ENCODE measurements at places on chromosomes 16 and 17.

DNA sequence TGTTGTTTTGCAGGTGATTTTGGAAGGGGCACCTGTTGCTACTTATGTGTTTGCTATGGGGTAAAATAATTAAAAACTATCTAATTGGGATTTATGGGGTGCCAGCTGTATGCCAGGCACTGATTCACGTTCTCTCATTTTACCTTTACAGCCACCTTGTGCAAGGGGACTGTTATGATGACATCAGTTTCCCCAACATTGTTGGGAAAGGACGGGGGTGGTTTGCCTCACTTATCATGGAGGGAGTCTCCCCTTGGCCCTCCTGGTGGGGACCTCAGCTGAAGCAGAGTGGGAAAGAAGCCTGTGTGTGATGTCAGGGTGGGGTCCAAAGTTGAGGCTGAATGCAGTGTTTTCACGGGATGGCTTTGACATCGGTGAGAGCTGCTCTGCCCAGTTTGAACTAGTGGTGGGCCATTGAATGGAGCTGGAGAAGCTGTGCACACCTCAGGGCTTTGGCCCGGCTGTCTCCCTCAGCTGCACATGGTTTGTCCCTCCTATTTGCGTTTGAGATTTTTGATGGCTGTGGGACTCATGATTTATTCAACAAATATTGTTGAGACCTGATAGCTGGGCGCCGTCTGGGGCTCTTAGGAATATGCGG lies 36.1 kb downstream of the CMIP start:
- DNase-seq, result no peak

GRCh38 chr17:50155115-50155819 lies 4.8 kb upstream of the PPP1R9B start:
- DNase-seq, result no peak

DNA sequence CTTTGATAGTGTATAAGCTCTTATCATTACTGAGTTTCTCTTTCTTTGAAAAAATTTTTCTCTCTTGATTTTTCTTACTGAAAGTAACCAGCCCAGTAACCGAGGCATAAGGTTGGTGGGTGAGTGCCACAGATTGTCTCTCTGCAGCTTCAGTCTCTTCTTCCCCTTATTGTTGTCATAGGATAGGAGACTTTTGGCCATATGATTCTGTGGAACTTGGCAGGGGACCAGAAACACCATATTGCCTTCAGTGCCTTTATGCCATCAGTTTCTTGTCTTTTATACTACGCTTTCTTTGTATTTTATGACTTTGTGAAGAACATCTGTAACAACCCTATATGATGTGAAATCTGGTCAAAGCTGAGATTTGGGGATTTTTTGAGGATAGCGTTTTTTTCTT lies 341.6 kb upstream of the TBX2 start:
- no peak for DNase-seq

- DNase-seq, result no peak
These were observed 18.7 kb downstream of the TNS4 start for GRCh38 chr17:40482722-40483121.

GRCh38 chr16:30743716-30744115 lies 4.5 kb upstream of the PHKG2 start:
- DNase-seq, result no peak

GRCh38 chr16:31092330-31092729 lies 2.3 kb downstream of the VKORC1 start:
- DNase-seq, result no peak

DNA sequence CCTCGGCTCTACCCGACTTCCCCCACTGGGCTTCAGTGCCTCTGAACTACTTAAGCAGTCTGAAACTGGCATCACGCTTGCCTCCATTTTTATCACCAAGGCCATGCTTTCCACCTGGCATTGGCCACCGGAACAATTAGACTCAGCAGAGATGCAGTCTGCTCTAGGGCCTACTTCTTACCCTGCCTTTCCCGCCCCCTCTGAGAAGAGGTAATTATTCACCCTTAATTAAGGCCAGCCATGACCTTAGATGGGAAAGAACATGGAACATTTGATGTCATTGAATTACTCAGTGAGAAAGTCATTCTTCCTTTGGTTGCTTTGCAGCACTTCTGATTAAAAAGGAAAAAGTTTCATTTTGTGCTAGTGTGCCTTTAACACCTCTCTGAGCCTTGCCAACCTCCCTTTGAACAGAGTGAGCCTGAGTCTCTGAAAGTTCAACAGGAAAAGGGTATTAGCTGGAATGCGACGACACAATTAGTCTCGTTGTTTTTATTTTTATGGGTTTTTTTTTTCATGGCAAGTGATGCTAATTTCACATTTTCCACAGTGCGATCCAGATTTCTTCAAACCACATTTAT lies 60.9 kb upstream of the TNRC6A start:
- no peak for DNase-seq

GRCh38 chr16:2985893-2986355 lies 5.7 kb upstream of the PKMYT1 start:
- DNase-seq, result no peak

- peak; percentile 89 for DNase-seq
These were observed 19.6 kb upstream of the TNFRSF13B start for GRCh38 chr17:16991349-16992009.

DNA sequence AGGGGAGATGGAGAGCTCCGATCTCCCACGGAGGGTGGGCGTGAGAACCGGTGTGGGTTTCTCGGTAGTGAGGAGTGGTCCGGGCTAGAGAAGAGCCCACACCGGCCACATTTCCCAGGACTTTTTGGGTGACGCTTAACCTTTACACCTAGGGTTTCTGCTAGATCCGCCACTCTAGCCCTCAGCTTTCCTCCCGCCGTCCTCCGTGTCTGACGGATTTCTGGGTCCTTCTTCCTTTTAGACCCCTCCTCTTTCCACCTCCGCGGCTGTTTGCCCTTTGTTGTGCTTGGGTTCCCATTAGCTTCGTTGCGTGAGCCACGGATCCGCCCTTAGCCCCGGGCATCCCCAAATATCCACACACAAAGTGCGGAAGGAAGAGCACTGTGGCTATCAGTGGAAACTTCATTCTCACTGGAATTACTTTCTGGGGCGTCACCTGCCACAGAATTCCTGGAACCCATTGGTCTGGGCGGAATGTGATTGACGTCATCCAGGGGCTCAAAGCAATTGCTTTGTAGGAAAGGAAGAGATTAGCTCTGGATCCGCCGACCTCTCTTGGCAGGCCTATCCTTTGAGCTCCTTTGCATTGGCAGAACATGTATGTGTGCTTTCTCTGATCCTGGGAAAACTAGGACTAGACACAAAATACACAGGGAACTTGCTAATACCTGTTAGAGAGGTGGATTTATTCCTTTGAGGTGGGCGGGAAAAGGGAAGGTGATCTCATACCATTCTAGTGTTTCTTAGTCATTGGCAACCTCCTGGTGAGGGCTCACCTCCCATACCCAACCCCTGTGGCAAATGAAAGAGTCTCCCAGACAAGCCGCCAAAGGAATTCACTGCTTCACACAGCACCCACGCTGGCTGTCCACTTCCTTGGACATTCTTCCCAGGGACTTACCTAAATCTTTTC lies 654 bp downstream of the TNFAIP1 start:
- DNase-seq, result peak; percentile 28

DNA sequence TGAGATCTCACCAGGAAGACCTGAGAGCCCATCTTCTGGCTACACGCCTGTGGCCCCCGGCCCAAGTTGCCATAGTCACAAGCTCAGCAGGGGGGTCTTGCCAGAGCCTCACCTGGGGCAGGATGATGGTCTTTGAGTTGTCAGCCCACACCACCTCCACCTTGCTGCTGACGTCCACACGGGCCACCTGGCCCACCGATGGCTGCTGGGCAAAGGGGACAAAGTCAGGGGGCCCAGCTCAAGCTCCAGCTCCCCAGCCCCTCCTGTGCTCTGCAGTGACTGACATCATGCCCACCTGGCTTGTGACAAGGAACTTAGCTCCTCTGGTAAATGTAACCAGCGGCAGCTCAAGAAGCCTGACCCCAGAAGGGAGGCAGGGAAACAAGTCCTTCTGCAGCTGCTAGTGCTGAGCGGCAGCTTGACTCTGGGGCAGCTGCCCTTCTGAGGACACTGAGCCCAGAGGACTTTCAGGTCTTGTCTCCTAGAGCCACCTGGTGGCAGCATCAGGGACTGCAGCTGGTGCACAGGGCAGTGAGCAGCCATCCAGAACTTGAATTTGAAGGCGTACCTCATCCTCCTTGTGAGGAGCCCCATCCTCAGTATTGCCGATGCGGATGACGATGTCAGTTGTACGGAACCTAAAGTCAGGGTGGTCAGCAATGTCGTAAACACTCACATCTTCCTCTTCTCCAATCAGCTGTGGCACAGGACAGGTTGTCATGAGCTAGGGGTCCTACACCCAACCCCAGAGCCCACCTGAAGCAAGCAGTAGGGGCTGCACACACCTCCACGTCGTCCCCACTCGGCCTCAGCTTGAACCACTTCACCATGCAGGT lies 13.5 kb downstream of the SPHK1 start:
- peak; percentile 90 for DNase-seq

DNA sequence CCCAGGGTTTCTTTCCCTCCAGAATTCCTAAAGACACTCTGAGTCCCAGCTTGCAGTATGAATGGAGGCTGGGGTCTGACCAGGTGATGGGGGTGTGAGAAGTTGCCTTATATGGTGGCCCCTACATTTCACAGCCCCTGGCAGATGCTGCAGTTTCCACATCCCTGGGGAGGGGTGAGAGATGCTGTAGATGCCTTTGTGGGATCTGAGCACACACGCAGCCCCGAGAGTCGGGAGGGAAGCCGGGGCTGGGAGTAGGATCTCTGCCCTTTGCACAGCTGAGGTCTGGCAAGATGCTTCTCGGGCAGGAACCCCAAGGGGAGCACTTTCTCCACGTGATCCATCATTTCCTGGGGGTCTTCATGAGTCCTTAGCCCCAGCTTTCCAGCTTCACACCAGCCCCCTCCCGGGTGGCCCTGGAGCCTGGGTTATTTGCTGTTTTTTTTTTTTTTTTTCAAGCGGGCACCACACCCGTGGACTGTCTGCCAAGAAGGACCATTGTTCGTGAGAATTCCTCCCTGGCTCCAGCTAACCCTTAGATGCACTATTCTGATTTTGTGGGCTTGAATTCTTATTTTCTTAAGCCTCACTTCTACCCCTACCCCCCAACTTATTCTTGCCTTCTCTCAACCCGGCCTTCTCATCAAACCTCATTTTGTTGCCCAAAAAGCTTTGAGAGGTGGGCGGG lies 50.6 kb downstream of the NTN1 start:
- DNase-seq, result no peak

DNA sequence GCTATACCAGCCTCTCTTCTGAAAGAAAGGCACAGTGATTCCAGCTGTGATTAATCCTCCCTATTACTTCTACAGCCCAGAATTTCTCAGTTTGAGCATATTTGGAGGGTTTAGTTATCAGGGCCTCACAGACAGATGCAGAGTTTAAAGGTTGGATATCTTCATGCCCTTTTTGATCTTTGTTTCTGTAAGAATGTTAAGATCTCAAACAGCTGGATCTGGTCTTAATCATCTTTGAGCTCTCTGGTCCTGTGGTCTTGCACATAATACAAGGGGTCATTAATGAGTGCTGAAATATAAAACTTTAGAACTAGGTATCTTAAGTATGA lies 9.1 kb upstream of the ARL2BP start:
- no peak for DNase-seq

DNA sequence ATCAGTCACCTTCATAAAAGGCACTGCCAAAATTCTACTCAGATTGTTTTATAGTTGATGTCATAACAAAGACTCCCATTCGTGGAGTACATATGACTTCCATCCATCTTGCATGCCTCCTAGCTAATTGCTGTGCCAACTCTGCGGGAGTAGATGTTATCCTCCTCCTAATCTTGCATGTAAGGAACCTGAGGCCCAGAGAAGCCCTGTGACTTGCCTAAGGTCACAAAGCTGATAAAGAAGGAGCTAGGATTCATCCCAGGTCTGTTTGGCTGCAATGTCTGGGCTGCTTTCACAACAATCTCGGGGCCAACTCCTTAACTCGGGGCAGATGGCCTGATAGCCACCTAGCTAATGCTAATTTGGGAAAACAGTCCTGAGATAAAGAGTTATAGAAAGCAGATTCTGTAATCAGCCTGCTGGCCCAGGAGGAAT lies 87.3 kb downstream of the YPEL2 start:
- DNase-seq, result no peak

Data from HEK293T (cell line).